ENCODE measurements at places on chromosomes 4 and X.

- no peak for DNase-seq
Observed at GRCh38 chrX:2697306-2697705, 6.2 kb downstream of the CD99 start.

GRCh38 chrX:11531226-11531625, 134.5 kb downstream of the ARHGAP6 start:
- no peak for DNase-seq

DNA sequence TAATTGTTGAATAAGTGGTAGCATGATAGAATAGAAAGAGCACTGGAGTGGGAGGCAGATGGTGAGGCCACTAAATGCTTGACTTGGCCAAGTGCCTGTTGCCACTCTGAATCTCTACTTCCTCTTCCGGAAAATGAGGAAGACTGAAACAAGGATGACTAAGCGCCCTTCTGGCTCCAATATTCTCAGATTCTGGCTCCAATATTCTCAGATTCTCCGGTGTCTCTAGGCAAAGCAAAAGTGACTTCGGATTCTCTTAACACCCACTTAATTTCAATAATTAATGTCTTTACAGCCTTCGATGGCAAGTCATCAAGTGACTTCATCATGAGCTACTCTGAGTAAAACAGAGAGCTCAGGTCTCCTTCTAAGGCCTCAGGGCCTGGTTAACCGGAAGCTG, 402.2 kb upstream of the FGF13 start:
- DNase-seq = no peak

GRCh38 chrX:72057849-72058248, 73.9 kb downstream of the RTL5 start:
- DNase-seq = no peak

GRCh38 chr4:56692576-56692975, 11.5 kb upstream of the HOPX start:
- no peak for DNase-seq

GRCh38 chr4:124505211-124505610, 207.3 kb downstream of the ANKRD50 start:
- no peak for DNase-seq

GRCh38 chr4:149238097-149238496, 577.5 kb downstream of the IQCM start:
- no peak for DNase-seq

DNA sequence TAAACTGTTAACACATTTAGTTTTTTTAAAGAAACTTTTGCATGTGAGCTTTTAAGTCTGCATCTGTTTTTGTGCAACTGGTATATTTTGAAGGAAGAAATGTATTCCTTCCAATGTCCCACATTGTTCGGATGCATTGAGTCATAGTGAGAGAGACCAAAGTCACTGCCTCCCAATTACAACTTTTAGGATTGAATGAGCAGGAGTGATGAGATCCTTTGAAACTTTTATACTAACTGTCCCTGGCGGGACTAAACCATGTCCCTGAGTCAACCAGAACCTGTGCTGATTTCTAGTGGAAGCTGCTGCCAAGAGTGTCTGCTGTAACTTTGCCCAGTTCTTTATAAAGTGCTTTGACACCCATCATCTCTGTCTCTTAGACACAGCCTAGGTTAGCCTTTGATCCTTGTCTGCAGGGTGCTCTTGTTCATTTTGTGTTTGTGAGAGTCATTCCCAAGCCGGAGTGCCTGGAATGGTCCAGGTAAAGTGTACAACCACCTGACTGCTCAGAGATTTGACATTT, 122.7 kb downstream of the ZNF518B start:
- DNase-seq = no peak

GRCh38 chrX:37905436-37906147, 58.2 kb upstream of the DYNLT3 start:
- DNase-seq = no peak

GRCh38 chrX:29318012-29318411, 730.8 kb downstream of the IL1RAPL1 start:
- DNase-seq = no peak

GRCh38 chr4:183411291-183411861, 33.1 kb upstream of the CDKN2AIP start:
- DNase-seq = no peak

- no peak for DNase-seq
Observed at GRCh38 chr4:2934077-2934812, 29.0 kb downstream of the NOP14 start.

DNA sequence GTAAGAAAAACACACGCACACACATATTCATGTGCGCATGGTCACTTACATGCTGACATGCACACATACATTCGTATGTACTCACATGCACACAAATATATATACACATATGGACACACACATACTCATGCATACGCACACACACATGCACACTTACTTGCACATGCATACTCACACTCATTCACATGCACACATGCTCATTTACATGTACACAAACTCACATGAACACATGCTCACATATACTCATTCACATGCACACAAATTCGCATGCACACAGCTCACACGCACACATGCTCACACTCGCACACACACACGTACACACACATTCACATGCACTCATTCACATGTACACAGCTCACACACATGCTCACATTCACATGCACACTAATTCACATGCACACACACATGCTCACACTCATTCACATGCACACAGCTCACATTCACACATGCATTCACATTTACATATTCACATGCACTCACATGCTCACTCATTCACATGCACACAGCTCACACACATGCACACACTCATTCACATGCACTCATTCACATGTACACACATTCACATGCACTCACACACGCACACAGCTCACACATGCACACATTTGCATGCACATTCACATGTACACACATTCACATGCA, 276.1 kb downstream of the DHRSX start:
- no peak for DNase-seq

DNA sequence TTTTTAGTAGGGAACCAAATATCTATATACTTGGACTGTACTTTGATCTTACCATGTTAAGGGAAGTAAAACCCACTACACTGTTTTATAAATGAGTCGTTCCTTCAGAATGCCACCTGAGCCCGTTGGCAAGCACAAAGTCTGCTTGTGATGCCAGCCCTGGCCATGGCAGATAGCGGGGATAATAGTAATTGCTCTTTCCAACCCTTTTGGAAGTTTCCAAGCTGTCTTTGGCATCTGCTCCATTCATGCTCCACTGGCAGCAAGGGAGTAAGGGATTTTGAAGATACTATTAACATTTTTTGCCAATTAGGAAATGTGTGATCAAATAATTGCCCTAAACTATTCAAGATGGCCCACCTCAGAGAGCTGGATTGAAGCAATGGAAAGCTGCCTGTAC, 689.2 kb upstream of the SLIT2 start:
- DNase-seq = no peak

DNA sequence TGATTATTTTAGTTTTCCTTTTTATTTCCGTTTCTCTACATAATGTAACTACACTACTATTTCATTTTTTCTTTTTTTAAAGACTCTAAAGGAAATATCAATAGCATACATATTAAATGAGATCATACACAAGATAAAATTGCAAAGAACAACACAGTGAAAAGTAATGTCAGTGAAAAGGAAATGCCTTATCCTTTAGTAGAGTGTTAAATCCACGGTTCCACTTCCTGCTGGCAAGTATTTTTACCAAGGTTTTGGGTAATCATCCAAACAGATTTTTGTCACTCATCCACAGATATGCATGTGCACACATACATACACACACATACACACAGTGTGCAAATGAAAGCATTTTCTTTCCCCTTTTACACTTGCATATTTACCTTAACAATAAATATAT, 548.9 kb downstream of the PPP4R3C start:
- DNase-seq = no peak

DNA sequence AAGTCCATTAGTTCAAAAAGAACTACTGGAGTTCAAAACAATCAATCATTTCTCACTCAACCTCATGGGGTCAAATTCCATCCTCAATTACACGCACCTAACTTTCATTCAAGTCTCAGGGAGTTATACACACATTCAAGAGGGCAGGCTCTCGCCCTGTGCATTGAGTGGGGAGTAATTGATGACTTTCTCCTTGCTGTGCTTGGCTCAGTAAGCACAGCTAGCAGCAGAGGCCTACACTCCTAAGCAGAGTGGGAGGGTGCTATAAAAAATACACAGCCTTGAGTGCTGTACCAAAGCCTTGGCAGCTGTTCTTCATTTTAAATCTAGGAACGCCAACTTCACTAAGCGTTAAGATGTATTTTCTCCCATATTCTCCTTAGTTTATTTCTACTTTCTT, 958.3 kb upstream of the ADGRL3 start:
- no peak for DNase-seq

- no peak for DNase-seq
Observed at GRCh38 chr4:140400111-140400510, 26.7 kb downstream of the SCOC start.

- DNase-seq = no peak
Observed at GRCh38 chr4:148618856-148619255, 176.6 kb upstream of the NR3C2 start.

DNA sequence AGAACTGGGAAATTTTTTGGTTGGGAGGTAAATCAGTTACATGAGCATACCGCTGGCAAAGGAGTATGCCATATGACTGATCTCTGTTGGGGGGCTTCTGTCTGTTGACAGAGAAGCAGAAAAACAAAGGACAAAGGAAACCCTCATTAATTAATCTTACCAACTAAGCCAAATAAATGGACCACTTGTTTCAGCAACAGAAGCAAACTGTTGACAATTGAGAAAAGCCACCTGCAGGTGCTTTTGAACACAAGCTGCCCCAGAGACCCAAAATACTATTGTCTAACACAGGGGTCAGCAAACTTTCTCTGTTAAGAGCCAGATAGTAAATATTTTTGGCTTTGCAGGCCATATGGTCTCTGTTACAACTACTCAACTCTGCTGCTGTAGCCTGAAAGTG, 7.0 kb upstream of the FRYL start:
- DNase-seq = no peak

- DNase-seq = no peak
Observed at GRCh38 chr4:153468587-153468986, 2.4 kb downstream of the TMEM131L start.

GRCh38 chr4:178306565-178306964, 864.3 kb upstream of the AGA start:
- no peak for DNase-seq

DNA sequence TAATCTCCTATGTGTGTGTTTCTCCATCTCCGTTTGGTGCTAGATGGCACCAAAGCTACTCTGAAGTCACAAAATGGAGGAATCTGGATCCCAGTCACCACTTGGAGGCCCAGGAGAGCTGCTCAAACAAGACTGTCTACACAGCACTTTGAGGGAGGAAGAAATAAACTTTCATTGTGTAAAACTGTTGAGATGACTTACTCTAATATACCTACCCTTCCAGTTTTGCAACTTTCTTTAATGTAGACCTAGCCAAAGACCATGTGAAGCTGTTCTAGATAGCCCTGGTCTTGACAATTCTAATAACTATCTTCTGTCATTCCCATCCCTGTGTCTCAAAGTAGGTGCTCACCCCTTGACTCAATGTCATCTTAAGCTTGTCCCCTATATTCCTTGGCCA, 52.8 kb upstream of the TAB3 start:
- DNase-seq = no peak

- no peak for DNase-seq
Observed at GRCh38 chr4:154010371-154010770, 221.5 kb upstream of the SFRP2 start.

- no peak for DNase-seq
Observed at GRCh38 chr4:58507079-58507478, 1396.9 kb upstream of the IGFBP7 start.

DNA sequence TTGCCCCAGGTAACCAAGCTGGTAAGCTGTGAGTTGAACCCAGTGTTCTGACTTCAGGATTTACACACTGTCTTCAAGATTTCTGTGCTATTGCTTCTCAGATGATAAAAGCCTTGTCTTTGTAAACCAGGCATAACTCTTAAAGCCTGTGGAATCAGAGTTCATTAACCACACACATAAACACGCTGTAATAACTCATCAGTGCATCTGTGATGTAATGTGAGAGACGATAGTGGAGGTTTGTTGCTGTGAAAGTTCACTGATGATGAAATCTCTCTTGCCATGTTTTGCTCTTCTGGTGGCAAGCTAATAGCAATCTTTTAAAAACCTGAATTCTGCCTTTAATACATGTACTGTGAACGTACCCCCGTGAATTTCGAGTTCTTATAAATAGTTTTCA, 41.5 kb downstream of the CLCN4 start:
- no peak for DNase-seq

DNA sequence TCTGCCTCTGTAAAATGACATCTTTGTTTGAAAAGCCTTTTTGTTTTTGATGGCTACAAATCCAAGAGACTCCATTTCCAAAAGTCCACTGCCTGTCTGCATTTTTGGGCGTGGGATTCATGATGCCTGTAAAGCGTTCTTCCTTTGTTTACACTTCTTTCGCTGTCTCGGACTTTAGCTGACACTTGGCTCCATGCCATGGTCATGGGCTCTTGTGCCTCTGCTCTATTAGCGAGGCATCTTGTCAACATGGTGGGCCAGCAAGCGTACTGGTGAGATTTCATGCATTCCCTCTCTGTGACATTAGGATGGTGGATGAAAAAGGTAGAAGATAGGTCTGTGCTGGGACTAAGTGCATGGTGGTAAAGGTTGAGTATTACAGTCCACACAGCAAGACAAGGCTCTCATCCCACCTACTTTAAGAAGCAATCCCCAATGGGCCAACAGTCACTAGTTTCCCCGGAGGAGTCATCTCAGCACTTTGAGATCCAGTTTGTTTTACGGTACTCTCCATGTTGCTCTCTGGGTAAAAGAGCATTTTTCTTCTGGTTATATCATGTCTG, 298.2 kb upstream of the KLF3 start:
- DNase-seq = no peak

- DNase-seq = no peak
Observed at GRCh38 chr4:73721435-73721834, 18.9 kb upstream of the CXCL8 start.

GRCh38 chr4:83961575-83961974, 425.7 kb downstream of the GPAT3 start:
- DNase-seq = no peak

- DNase-seq = no peak
Observed at GRCh38 chr4:18608908-18609533, 587.5 kb upstream of the LCORL start.

DNA sequence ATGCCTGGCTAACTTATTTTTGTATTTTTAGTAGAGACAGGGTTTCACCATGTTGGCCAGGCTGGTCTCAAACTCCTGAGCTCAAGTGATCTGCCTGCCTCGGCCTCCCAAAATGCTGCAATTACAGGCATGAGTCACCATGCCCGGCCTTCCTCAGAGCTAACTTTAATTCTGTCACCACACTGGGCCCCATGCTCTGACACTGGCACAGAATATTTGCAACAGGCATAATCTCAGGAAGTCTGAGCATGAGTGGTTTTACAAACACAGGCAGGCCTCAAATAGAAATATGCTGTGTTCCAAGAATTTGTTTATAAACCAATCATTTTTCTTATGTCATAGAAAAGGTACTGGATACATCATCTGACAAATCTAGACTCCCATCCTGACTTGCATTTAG, 32.7 kb upstream of the FAM9C start:
- no peak for DNase-seq

DNA sequence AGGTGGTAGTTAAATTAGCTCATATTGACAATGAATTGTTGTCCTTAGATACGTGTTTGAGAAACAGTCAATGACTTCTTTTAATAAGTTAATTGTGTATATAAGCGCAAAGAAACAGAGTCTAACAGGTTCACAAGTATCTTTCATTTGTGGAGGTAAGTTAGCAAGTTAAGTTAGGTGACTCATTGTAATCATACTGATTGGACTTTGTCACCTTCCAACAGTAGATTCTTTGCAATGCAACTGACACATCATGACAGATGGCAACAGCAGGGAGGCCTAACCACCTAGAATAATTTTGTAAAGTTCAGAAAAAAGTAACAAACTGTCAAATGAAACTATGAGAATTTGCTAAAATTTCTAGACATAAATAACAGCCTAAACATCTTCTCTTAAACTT, 207.6 kb upstream of the PITX2 start:
- no peak for DNase-seq
